ENCODE measurements at places on chromosomes 4 and X. TPM values are rescaled to one million over a fixed set of nuclear protein-coding genes. Genes with fewer than 3 reads are reported as not detected.

GRCh38 chr4:179976777-179977176 lies 2266.4 kb upstream of the TENM3 start:
- no peak for DNase-seq

DNA sequence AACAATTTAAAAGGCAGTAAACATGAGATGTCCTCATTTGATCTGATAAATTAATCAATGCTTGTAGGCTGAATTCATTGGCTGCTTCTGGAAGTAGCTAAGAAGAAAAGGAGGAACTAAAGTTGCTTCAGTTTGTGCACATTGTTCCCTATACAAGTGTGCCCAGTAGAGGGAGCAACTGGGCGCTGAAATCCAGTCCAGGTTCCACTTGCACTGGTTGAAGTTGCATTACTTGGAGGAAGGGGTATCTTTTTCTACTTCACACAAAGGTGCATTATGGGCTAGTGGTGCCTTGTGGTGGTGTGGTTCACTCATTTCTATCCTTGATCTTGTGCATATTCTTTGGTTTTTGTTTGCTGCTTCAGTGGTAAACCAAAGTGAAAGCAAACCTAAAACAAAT lies 67.9 kb upstream of the SOX3 start:
- peak; percentile 28 for DNase-seq

The ATP10D gene
- 5.0 TPM for polyA plus RNA-seq

DNA sequence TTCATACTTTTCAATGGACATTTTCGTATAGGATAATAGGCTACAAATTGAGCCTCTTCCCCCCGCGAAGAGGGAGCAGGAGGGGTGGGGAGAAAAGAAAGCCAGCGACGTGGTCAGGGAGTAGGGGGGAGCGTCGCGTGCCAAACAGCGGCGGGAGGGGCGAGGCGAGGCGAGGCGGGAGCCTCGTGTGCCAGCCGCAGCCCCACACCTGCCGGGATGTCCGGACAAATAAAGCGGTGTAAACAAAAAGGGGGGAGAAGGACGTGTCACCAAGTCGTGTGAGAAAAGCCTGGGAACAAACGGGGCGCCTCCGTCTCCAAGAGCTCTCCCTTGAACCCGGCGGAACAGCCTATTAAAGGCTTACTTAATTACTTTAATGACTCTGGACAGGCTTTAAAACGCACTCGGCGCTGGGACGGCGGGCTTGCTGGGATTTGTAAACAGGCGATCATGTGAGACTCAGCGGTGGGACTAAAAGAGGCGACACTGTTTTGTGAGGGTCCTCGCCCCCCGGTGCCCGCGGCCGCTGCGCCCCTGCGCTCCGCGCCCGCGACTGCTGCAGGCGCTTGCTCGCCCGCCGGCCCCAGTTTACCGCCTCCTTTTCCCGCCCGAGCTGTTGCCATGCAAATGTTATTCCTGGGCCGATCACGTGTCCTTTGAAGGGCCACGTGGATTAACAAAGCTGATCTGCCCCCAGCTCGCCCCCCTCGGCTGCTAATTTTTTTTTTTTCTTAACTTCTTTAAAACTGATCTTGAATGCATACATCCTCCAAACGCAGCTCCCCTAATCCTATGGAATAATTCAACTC lies at the start of gene HELT:
Gene HELT (plus strand): TSS at position 527 of the 809 bp plus-strand sequence. CDS start 439 bp downstream, outside the sequence.
- no peak for DNase-seq

GRCh38 chr4:70654605-70655011 lies 11.7 kb downstream of the JCHAIN start:
- DNase-seq = no peak

The IL9R gene
- polyA plus RNA-seq = not detected

DNA sequence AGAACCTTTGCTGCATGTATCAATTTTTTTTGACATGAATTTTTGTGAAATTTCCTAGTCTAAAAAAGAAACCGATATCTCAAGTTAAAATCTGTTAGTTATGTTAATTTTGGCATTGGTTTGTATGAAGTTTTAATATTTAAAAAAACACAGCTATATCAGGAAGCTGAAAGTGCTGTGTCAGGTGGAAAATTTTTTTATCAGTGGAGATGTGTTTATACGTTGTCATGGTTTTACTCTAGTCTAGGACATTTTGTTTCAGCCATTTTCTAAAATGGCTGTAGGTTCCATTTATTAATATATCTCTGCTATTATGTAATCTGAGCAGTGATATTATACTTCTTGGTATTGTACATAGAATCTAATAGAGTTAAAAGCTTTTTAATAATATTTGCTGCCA lies 34.2 kb downstream of the OCRL start:
- no peak for DNase-seq

The RBM47 gene
- polyA plus RNA-seq = 26.0 TPM

The DCLK2 gene
- polyA plus RNA-seq = 7.8 TPM

- DNase-seq = no peak
Observed at GRCh38 chrX:41317477-41318208, 16.3 kb upstream of the DDX3X start.

The CXorf38 gene
- polyA plus RNA-seq = 14.4 TPM

- no peak for DNase-seq
Observed at GRCh38 chr4:122930862-122931261, 8.5 kb upstream of the NUDT6 start.

The CLCN5 gene
- polyA plus RNA-seq = 6.1 TPM
